ENCODE measurements at places on chromosomes 7 and 10.

DNA sequence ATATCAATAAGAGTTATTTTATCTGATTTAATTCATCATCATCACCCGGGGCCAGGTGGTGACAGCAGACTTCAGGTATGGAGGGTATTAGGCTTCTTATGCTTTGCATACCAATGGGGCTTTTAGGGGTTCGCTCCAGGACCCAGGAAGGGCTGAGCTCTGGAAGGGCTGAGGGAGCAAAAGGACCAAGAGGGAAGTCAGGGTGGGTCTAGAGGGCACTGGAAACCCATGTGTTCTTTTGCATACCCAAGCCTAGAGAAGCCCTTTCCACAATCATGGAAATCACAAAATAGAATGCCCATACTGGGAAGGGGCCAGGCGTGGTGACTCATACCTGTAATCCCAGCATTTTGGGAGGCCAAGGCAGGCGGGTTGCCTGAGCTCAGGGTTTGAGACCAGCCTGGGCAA is 30.9 kb upstream of the VCL start:
- no peak for DNase-seq

DNA sequence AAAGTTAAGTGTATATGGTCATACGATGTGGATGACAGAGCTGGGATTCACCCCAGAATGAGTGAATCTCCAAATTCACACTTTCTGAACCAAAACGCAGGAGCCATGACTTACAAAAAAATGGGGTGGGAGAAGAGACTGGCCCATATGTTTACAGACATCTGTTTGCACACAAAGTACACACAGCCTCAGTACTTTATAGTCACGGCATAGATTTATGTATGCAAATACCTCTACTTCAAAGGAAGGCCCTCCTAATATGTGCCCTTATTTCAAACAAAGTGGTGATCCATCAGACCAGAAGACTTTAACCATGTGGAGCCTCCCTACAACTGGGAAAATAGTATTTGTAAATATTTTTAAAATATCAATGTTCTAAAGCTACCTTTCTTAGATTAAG is 22.2 kb upstream of the JMJD1C start:
- no peak for DNase-seq

DNA sequence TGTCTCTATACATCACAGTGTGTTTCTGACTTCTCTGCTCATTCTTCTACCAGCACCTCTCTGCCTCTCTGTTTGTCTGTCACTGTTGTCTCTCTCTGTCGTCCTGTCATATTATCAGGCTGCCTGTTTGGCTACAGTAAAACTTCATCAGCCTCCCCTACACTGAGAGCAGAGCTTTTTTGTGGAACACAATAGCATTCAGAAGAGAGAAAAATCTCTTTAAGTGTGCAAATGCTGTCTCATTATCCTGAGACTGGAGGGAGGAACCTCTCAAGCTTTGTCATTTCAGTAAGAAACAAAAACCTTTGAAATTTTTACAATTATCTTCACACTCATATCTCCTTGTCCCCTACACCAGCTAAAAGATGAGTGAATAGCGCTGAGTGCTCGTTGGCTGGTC is 148.4 kb downstream of the PLPP4 start:
- DNase-seq, result no peak

DNA sequence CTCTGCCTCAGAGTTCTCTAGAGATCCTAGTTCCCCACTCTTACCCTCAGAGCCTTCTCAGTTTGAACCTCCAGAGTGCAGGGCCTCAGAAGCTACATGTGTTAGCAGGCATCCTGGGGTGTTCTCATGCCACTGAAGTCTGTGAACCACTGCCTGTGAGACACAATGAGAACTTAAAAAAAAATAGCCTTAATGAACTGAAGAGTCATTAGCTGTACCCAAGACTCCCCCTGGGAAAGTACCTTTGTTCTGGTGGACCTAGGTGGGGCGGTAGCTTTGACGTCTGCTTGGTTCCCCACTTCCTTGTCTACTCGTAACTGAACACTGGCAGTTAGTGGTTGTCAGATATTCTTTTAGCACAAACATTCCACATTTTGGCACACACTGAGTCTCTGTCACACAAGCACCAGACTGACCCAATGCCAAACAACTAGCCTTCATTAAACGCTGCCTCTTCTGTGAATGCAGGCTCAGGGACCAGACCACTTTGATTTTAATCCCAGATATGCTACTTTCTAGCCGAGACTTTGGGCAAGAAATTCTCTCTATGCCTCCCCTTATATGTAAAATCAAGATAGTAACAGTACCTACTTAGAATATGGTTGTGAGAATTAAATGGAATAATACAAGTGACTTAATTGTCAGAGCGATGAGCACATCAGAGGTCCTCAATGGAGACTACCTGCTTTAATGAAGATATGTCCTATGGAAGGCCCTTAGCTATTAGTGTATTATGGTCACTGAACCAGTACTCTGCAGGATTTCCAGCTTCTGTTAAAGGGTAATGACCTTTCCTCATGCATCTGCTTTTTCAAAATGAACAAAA is 75.3 kb upstream of the CC2D2B start:
- no peak for DNase-seq

DNA sequence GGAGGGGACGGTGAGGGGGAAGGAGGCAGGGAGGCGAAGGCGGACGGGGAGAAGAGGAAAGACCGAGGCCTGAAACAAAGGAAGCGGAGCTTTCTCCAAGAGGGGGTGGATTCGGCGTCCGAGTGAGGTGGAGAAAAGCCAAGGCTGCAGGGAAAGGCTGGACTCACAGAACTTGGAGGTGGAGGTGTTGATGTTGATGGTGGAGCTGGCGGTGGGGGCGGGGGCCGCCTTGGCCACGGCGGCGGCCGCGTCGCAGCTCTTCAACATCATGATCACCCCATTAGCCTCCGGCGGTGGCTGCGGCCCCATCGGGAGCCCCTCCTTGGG is 578 bp downstream of the CACUL1 start:
- peak; percentile 68 for DNase-seq

GRCh38 chr10:61050120-61050745 is 106.2 kb upstream of the RHOBTB1 start:
- DNase-seq, result no peak

- DNase-seq, result no peak
Observed at GRCh38 chr7:66957595-66958290, 36.7 kb downstream of the TMEM248 start.

DNA sequence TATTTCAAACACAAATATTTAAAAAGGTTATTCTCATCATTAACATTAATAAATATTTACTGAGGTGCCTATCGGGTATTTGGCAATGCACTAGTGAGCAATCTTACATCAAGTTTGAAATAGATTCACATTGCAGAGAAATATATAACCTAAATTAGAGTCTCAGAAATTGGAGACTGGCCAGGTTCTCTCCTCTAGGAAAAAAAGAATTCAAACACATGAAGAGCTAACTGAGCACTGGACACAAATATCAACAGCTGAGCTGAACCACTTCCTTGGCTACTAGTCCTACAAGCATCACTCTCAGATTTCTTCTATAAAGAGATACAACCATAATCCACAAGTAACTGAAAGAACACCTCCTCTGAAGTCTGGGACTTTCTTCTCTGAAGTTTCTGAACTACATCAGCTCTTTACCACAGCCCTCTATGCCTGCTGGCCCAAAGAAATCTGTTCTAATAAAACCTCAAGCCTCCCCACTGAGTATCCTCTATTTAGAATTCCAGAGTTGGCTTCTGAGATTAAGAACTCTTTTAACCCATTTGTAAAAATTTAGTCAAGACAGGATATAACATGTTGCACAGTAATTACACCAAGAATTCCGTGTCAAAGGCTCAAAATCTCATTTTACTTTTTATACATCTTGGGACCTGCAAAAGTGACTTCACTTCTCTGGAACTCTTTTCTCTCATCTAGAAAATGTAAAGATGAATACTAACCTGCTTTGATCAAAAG is 45.2 kb downstream of the MTERF1 start:
- no peak for DNase-seq

GRCh38 chr10:6054884-6055283 is 7.3 kb downstream of the IL2RA start:
- no peak for DNase-seq

GRCh38 chr10:30422981-30423654 is 10.9 kb upstream of the MAP3K8 start:
- DNase-seq, result no peak

- DNase-seq, result no peak
Observed at GRCh38 chr7:28973591-28973990, 15.5 kb upstream of the TRIL start.

- no peak for DNase-seq
Observed at GRCh38 chr7:149285603-149286002, 23.6 kb downstream of the ZNF783 start.

DNA sequence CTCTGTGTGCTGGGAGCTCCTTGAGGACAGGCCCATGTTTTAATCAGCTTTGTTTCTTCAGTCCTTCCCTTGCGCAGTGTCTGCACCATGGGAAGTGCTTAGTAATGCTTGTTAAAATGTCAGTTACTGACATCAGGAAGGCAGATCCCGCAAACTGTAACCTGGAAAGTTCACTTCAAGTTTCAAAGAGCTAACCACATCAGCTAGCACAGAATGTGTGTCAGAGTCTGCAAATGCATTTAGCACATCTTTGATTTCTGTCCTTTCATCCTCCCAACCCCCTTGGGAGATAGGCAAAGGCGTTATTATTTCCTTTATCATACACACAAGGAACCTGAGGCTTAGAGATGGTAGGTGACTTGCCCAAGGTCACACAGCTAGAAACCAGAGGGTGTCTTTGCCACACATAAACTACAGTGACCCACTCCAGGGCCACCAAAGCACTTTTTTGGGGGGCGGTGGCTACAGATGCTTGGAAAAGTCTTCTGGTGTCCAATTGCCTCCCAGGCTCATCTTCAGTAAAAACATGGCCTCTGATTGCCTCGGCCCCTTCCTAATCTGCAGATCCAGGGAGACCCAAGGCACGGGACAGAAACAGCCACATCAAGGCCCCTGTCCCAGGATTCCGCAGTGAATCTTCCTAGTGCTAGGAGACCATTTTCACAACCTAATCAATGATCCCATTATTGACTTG is 116.2 kb upstream of the GPR26 start:
- no peak for DNase-seq

DNA sequence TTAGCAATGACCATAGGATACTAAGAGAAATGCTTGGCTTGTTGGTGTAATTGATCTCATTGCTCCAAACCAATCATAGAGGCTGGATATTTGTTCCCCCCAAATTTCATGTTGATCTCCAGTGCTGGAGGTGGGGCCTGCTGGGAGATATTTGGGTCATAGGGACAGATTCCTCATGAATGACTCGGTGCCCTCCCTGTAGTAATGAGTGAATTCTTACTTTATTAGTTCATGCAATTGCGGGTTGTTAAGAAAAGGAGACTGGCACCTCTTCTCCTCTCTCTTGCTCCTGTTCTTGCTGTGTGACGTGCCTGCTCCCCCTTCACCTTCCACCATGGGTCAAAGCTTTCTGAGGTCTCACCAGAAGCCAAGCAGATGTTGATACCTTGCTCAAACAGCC is 630.1 kb downstream of the CALN1 start:
- DNase-seq, result no peak

- DNase-seq, result no peak
Observed at GRCh38 chr10:75253281-75254220, 17.8 kb upstream of the COMTD1 start.

DNA sequence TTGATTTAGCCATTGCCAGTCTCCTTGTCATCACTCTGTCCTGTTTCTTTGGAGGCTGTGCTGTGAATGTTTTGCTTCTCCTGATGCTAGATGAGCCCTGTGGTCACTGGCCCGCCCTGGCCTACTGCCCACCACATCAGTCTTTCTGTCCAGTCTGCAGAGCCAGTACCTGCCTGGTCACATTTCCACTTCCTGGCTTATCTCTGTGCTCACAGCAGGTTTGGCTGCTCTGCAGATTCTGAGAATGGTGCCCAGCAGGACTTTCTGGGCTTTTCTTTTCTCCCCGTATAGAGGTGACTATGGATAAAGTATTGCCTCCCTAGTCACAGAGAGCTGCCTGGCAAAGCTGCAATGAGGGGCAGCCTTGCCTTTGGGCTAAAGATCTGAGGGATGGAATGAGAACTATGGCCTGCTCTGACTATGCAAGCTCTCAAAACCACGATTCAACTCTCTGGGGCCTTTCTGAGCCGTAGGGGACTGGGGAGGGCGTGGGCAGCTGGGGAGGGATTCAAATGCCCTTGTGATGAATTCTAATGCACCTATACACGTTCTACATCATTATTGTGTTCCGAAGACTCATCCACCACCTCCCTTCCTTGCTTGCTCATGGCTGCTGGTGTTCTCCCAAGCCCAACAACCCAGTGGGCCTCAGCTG is 410.4 kb upstream of the NPVF start:
- DNase-seq, result no peak

- no peak for DNase-seq
Observed at GRCh38 chr10:33893506-33893905, 559.0 kb upstream of the NRP1 start.

DNA sequence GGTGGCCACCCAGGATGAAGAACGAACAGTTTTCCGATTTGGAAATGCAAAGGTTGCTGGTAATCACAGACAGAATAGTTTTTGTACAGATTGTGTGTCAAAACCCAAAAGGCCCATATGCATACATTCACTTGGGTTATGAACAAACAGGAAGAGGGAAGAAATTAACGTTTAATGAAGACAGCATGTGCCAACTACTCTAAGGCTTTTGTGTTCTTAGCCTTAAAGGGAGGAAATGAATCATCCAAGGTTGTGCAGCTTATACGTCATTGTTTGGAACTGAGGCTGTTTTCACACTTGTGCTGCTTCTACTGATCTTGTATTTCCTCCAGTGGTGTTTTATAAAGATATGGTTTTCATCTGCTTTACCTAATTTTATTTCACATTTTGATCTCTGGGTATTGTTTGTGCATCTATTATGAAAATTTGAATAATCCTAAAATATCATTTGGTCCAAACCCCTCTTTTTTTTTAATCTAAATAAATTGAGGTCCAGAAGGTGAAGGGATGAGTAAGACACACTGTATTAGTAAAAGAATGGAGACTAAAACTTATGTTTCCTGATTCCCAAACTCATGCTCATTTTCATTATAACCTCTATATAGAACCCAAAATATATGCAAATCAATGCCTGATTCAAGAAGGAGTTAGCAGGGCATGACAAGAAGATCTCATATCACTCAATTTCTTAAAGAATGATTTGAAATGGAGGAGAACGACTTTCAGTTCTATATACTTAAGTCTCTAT is 373.1 kb downstream of the THSD7A start:
- no peak for DNase-seq

DNA sequence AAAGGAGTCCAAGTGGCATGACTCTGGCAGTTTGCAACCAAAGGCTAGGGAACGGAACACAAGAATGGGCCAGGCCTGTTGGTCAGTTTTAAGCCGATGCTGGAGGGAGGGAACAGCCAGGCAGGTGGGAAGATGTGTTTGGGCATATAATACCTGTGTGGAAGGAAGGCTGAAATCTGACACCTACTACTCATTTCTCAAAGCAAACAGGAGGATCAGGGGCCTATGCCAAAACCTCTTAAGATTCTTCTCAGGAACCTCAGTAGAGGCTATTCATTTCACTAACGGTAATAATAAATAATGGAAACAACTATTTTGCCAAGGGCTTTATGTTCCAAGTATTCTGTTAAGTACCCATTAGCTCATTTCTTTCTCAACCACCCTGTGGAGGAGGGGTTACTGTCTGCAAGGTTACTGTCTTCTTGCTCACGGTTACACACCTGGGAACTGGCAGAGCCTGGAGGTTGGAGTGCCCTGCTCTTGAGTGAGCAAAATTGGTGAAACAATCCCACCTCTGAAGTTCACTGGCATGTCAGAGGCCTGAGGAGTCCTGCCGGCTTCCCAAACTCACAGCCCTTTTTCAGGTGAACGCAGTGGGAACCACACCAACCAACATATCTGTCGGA is 35.5 kb downstream of the GOT1 start:
- no peak for DNase-seq

GRCh38 chr7:133230591-133231194 is 22.2 kb upstream of the EXOC4 start:
- peak; percentile 68 for DNase-seq

GRCh38 chr10:106402458-106402857 is 762.0 kb downstream of the SORCS1 start:
- DNase-seq, result no peak

Data from OCI-M1 (cell line).